ENCODE measurements at places on chromosomes 16 and 17. TPM values are rescaled to one million over a fixed set of nuclear protein-coding genes. Genes with fewer than 3 reads are reported as not detected.

DNA sequence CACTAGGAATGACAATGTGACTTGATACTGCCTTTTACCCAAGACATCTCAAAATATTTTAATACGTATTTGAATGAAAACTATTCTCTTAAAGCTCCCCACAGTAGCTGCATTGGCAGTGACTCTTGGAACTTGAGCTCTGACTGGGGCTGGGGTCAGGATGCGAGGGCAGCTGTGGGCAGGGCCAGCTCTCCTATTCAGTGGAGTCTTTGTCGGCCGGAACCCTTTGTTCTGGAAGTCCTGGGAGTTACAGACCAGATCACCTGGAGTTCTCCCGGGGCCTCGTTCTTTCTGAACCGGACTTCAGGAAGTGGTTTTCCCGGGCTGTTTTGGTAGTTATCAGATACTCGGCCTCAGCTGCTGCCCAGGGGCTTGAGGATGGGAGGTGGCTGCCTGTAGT lies 84.9 kb downstream of the NPIPB11 start:
- H3K36me3 ChIP-seq = no peaks in the 10 kb centered on the region
- H3K27me3 ChIP-seq = no peaks in the 10 kb centered on the region
- H3K4me1 ChIP-seq = no peaks in the 10 kb centered on the region
- no peak overlapping the region for H3K4me3 ChIP-seq

GRCh38 chr16:87706278-87707000 lies 59.3 kb downstream of the KLHDC4 start:
- no peak for DNase-seq
- no peak overlapping the region for H3K27ac ChIP-seq
- H3K4me3 ChIP-seq = no peak overlapping the region
- peaks cover 7% of the 10 kb centered on the region for H3K36me3 ChIP-seq
- H3K27me3 ChIP-seq = no peaks in the 10 kb centered on the region

DNA sequence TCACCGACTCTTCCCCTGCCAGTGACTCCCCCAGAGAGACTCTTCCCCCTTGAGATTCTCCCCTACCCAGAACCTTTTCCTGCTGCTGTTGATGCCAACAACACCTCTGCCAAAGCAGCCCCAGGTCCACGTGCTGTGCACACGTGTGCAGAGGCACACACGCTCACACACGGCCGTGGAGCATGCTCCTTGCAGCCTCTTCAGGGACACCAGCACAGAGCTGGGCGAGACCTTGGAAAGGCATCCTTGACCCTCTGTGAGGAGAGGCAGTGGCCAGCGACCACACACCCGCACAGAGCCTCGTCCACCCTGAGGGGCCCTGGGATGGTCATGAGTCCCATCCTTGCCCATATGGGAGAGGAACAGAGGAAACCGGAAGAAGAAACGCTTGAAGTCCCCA lies 181.9 kb downstream of the RBFOX3 start:
- H3K36me3 ChIP-seq = no peaks in the 10 kb centered on the region
- H3K27ac ChIP-seq = no peak overlapping the region
- peaks cover 94% of the 10 kb centered on the region for H3K27me3 ChIP-seq
- H3K4me1 ChIP-seq = no peaks in the 10 kb centered on the region
- H3K4me3 ChIP-seq = no peak overlapping the region
- no peak for DNase-seq

DNA sequence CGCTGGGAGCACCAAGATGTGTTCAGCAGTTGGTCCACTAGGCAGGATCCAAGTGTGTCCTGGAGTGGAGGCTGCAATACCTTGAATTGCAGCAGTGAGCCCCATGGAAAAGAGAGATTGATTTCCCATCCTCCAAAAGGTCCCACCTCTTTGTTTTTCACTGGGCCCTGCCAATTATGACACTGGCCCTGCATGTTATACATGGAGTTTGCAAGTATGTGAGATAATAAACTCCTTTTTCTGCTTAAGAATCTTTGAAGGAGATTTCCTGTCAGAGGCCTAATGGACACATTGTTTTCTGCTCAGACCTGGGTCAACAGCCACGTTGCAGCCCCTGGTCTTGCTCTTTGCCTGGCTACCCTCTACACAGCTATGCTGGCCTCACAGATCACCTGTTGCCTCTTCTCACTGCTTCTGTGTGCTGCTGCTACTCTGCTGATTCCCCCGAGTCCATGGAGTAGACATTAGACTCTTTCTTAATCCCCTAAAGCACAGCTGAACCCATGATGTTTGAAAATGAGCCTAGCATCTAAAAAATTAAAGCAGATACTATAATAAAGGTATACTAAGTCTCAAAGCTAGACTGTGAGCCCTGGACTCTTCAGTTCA lies 341.9 kb upstream of the CDH11 start:
- H3K36me3 ChIP-seq = no peaks in the 10 kb centered on the region
- DNase-seq = no peak
- peaks cover 6% of the 10 kb centered on the region for H3K27me3 ChIP-seq
- no peak overlapping the region for H3K4me3 ChIP-seq

- H3K4me3 ChIP-seq = no peak overlapping the region
- H3K27ac ChIP-seq = no peak overlapping the region
- H3K27me3 ChIP-seq = no peaks in the 10 kb centered on the region
- DNase-seq = no peak
- peaks cover 27% of the 10 kb centered on the region for H3K4me1 ChIP-seq
- H3K36me3 ChIP-seq = no peaks in the 10 kb centered on the region
Observed at GRCh38 chr16:75099075-75099667, 17.4 kb downstream of the LDHD start.

The HES7 gene
- 2.6 TPM for total RNA-seq

Data from PC-9 (cell line).